ENCODE measurements at places on chromosomes 4 and X. TPM values are rescaled to one million over a fixed set of nuclear protein-coding genes. Genes with fewer than 3 reads are reported as not detected.

DNA sequence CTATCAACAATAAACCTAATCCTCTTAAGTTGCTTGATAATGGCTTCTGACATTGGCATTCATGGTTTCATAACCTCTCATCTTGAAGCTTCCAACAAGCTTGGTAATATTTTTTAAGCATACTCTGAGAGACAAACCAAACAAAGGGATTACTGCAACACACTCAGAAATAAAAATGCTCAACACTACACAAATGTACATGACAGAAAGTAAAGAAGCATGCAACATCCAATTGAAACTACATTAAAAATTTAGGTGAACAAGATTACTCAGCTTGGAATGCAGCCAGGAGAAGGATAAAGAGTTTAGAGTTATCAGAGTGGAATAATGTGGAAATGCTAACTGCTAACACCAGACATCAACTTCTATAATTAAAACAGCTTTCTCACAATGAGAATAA lies 1136.6 kb upstream of the PABPC4L start:
- no peaks in the 10 kb centered on the region for H3K4me1 ChIP-seq
- no peak overlapping the region for H3K27ac ChIP-seq

GRCh38 chrX:42000836-42001235 lies 77.5 kb upstream of the CASK start:
- DNase-seq = no peak
- no peak overlapping the region for H3K27ac ChIP-seq
- H3K27me3 ChIP-seq = no peaks in the 10 kb centered on the region
- no peaks in the 10 kb centered on the region for H3K4me1 ChIP-seq
- peaks cover 17% of the 10 kb centered on the region for H3K36me3 ChIP-seq

CYP2U1 gene
- 8.9 TPM for total RNA-seq

HTR2C gene
- 1.3 TPM for total RNA-seq

GRCh38 chr4:161003418-161004057 lies 1160.3 kb downstream of the FSTL5 start:
- no peak for DNase-seq
- H3K27ac ChIP-seq = no peak overlapping the region
- no peaks in the 10 kb centered on the region for H3K4me1 ChIP-seq
- no peak overlapping the region for H3K4me3 ChIP-seq
- peaks cover 3% of the 10 kb centered on the region for H3K36me3 ChIP-seq

GRCh38 chrX:153351981-153352380 lies 18.0 kb downstream of the ZNF275 start:
- H3K27ac ChIP-seq = no peak overlapping the region
- peaks cover 22% of the 10 kb centered on the region for H3K36me3 ChIP-seq
- no peak for DNase-seq
- no peaks in the 10 kb centered on the region for H3K27me3 ChIP-seq

FGFRL1 gene
- total RNA-seq = 26.1 TPM

- no peak for DNase-seq
- H3K36me3 ChIP-seq = no peaks in the 10 kb centered on the region
- no peaks in the 10 kb centered on the region for H3K27me3 ChIP-seq
- no peaks in the 10 kb centered on the region for H3K4me1 ChIP-seq
- H3K27ac ChIP-seq = no peak overlapping the region
- no peak overlapping the region for H3K4me3 ChIP-seq
Measured at GRCh38 chrX:10420134-10420533, 200.3 kb downstream of the MID1 start.

MAOB gene
- total RNA-seq = 1.4 TPM

DNA sequence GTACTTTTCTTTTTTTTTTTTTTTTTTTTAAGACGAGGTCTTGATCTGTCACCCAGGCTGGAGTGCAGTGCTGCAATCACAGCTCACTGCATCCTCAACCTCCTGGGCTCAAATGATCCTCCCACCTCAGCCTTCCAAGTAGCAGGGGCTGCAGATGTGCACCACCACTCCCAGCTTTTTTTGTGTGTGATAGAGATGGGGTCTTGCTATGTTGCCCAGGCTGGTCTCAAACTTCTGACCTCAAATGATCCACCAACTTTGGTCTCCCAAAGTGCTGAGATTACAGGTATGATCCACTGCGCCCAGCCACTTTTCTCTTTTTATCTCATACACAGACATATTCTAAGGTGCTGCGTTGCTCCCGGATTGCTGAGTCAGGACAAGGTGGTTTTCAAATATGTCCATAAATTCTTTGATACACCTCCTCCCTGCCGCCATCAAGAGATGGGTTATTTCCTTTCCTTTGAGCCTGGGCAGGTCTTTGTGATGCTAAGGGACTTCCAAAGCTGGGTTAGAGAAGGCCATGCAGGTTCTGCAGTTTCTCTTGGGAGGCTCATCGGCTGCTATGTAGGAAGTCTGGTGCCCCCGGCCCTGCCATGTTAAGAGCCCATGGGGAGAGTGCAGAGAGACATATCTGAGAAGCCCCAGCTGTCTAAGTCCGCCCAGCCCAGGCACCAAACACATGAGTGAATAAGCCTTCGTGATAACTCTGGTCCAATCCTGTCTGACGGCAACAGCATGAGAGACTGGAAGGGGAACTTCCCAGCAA lies 8.4 kb upstream of the PLA2G12A start:
- H3K27ac ChIP-seq = no peak overlapping the region
- peak; percentile 33 for DNase-seq
- H3K36me3 ChIP-seq = no peaks in the 10 kb centered on the region
- no peak overlapping the region for H3K4me3 ChIP-seq

- H3K4me3 ChIP-seq = no peak overlapping the region
- H3K36me3 ChIP-seq = peaks cover 2% of the 10 kb centered on the region
- H3K27me3 ChIP-seq = no peaks in the 10 kb centered on the region
- no peak for DNase-seq
- H3K4me1 ChIP-seq = no peaks in the 10 kb centered on the region
Measured at GRCh38 chrX:31099536-31100090, 27.8 kb upstream of the FTHL17 start.

DNA sequence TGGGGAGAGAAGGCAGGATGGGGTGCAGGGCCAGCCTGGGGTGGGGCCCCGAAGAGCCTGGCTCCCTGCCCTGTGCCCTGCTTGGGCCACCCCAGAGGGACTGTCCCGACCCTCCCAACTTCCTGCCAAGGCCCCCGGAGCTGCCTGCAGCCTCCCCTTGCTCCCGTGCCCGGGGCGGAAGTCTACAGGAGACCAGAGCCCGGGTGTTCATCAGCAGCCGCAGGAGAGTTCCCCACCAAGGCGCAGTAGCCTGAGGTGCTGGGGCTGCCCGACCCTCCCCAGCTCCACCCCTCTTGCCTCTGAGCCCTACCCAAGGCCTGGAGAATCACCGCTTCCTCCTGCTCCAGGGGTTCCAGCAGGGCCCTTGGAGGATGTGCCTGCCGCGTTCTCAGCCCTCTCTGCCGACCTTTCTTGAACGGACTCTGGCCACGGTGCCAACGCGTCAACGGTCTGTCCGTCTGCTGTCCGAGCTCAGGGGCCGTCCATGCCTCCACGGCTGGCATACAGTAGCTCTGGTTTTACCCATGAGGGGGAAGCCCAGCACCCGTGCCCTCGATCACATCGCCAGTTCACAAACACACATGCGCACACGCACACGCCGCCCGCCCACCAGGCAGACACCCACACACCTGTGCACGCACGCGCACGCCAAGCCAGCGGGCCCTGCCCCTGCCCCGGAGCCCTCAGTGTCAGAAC lies 36.0 kb upstream of the SPON2 start:
- DNase-seq = no peak
- H3K4me3 ChIP-seq = no peak overlapping the region
- H3K27me3 ChIP-seq = no peaks in the 10 kb centered on the region
- H3K4me1 ChIP-seq = no peaks in the 10 kb centered on the region
- no peak overlapping the region for H3K27ac ChIP-seq

PALLD gene
- total RNA-seq = 15.7 TPM

MCF2 gene
- 0.39 TPM for total RNA-seq

GRCh38 chrX:71622576-71623450 lies 4.5 kb upstream of the CXCR3 start:
- H3K27ac ChIP-seq = no peak overlapping the region
- H3K4me3 ChIP-seq = no peak overlapping the region
- H3K4me1 ChIP-seq = no peaks in the 10 kb centered on the region
- DNase-seq = peak; percentile 75
- H3K27me3 ChIP-seq = no peaks in the 10 kb centered on the region

- H3K27ac ChIP-seq = no peak overlapping the region
- DNase-seq = no peak
- no peaks in the 10 kb centered on the region for H3K27me3 ChIP-seq
- no peak overlapping the region for H3K4me3 ChIP-seq
- no peaks in the 10 kb centered on the region for H3K4me1 ChIP-seq
Measured at GRCh38 chr4:26223155-26223554, 97.7 kb upstream of the RBPJ start.

GRCh38 chr4:72690771-72691170 lies 121.8 kb upstream of the ADAMTS3 start:
- no peaks in the 10 kb centered on the region for H3K27me3 ChIP-seq
- no peaks in the 10 kb centered on the region for H3K4me1 ChIP-seq
- H3K36me3 ChIP-seq = 0 out of 2 replicates have a peak, but pooled peaks cover 2% of the 10 kb centered on the region
- DNase-seq = no peak

ZNF157 gene
- total RNA-seq = 0.81 TPM
